ENCODE measurements at places on chromosomes 7 and 10. TPM values are rescaled to one million over a fixed set of nuclear protein-coding genes. Genes with fewer than 3 reads are reported as not detected.
A peak's percentile ranks its signal among the peaks of the same experiment; 100 is the strongest.

DNA sequence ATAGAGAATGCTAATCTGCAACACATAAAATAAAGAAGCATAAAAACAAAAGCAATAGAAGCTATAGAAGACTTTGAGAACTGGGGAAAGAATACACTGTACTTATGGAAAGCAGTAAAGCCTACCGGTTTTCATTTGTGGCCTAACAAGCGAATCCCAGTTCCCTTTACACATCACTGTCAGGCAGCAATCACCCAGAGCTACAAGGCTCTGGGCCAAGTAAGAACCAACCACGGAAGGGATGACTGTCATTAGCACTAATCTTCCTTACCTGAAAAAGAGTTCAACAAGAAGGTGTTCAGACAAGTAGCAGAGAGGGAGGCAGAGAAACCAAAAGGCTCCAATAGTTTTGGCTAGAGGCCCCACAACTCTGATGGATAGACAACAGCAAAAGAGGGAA lies 15.0 kb downstream of the CCDC6 start:
- DNase-seq: no peak
- peak overlapping the region; percentile 70 for H3K27ac ChIP-seq
- no peak overlapping the region for H3K4me3 ChIP-seq
- H3K27me3 ChIP-seq: no peaks in the 10 kb centered on the region

DNA sequence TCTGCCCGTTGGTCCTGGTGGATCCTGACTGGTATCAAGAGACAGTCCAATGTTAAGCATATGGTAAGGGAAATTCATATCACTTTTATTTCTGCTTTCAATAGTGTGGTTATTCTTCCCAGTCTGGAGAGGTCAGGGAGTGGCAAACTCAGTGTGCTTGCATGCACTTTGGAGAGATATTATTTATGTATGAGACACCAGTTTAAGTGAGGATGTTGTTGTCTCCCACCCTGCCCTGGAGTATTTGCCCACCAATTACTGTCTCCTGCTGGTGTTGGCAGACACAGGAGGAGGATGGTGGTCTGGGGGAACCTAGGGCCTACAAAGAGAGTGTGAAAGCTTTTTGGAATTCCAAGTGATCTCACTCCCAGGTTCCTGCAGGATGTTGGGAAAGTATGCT lies 59.7 kb downstream of the OR13A1 start:
- DNase-seq: no peak
- no peaks in the 10 kb centered on the region for H3K36me3 ChIP-seq
- no peaks in the 10 kb centered on the region for H3K4me1 ChIP-seq

GRCh38 chr10:29102233-29102632 lies 186.6 kb upstream of the LYZL1 start:
- no peaks in the 10 kb centered on the region for H3K27me3 ChIP-seq
- H3K4me3 ChIP-seq: no peak overlapping the region
- no peaks in the 10 kb centered on the region for H3K36me3 ChIP-seq
- no peak for DNase-seq
- H3K4me1 ChIP-seq: no peaks in the 10 kb centered on the region
- H3K27ac ChIP-seq: no peak overlapping the region

- no peaks in the 10 kb centered on the region for H3K4me1 ChIP-seq
- H3K36me3 ChIP-seq: no peaks in the 10 kb centered on the region
- no peak for DNase-seq
- no peak overlapping the region for H3K27ac ChIP-seq
- H3K27me3 ChIP-seq: no peaks in the 10 kb centered on the region
These were observed 307.8 kb downstream of the REEP3 start for GRCh38 chr10:63829020-63829419.

- H3K27ac ChIP-seq: no peak overlapping the region
- H3K4me3 ChIP-seq: no peak overlapping the region
- DNase-seq: no peak
- no peaks in the 10 kb centered on the region for H3K4me1 ChIP-seq
- no peaks in the 10 kb centered on the region for H3K27me3 ChIP-seq
These were observed 209.9 kb downstream of the NRG3 start for GRCh38 chr10:82084904-82085303.

DNA sequence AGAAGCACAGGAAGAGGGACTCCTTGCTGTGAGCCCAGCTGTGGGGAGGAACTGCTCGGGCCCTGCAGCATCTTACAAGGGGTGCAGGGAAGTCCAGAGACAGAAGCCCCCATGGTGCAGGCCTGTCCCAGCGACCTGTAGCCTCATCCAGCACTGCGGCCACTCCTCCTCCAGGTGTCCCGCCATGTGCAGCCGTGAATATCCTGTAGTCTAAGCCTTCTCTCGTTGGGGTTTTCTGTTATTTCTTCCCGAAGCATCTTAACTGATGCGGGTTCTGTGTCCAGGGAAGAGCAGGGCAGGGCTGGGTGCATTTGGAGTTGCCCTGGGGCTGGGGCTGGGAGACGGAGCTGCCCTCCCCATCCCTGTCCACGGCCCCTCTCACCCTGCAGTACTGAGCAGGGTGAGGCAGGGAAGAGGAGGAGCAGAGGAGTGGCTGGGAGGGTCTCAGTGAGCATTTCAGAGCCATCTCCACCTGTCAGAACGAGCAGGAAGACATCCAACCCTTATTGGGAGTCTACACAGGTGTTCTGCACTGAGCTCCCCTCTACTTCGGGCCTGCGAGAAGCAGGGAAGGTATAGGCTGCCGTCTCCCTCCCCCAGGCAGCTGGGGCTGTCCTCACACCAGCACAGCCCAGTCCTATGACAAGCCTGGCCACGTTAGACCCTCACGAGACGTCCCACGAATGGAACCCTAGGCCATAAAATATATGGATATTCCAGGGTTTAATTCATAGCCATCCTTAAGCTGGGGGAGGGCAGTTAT lies 494.5 kb downstream of the DNAJB6 start:
- no peak overlapping the region for H3K27ac ChIP-seq
- no peaks in the 10 kb centered on the region for H3K4me1 ChIP-seq
- DNase-seq: no peak
- no peak overlapping the region for H3K4me3 ChIP-seq
- H3K36me3 ChIP-seq: no peaks in the 10 kb centered on the region
- H3K27me3 ChIP-seq: no peaks in the 10 kb centered on the region

GRCh38 chr7:100655908-100656674 lies at the start of gene ACTL6B:
Gene ACTL6B, minus strand, starts transcription at chr7:100656448. Its CDS starts 94 bp downstream, at chr7:100656354.
- no peak for DNase-seq
- H3K27me3 ChIP-seq: peaks cover 12% of the 10 kb centered on the region
- H3K36me3 ChIP-seq: no peaks in the 10 kb centered on the region
- peaks cover 8% of the 10 kb centered on the region for H3K4me1 ChIP-seq

RGR gene
- not detected for total RNA-seq

GSAP gene
- total RNA-seq: 6.9 TPM

DNA sequence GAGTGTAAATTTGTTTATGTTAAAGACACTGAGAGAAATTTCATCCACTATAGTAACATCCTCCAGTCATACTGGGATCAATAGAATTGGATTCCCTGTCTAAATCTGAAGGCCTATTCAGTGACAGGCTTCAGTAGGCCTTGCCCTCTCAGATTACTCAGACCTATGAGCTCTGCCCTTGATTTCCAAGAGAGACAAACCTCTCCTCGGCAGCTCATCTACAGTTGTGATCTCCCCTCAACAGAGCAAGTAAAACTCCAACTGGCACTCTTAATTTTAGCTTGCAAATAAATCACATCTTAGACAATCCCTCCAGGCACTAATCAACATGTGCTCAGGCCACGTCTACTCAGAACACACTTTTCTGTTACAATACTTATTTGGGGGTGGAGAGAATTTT lies 1191.4 kb upstream of the PHF14 start:
- no peak overlapping the region for H3K4me3 ChIP-seq
- H3K27me3 ChIP-seq: no peaks in the 10 kb centered on the region
- H3K36me3 ChIP-seq: no peaks in the 10 kb centered on the region

- peak overlapping the region; percentile 22 for H3K27ac ChIP-seq
- no peaks in the 10 kb centered on the region for H3K36me3 ChIP-seq
- peaks cover 7% of the 10 kb centered on the region for H3K4me1 ChIP-seq
- H3K27me3 ChIP-seq: no peaks in the 10 kb centered on the region
These were observed 231.7 kb downstream of the SKIDA1 start for GRCh38 chr10:21293518-21294356.

WNT16 gene
- not detected for total RNA-seq

GRCh38 chr10:73773152-73773879 lies 8.5 kb upstream of the CHCHD1 start:
- H3K36me3 ChIP-seq: peaks cover 19% of the 10 kb centered on the region
- peak overlapping the region; percentile 89 for H3K4me3 ChIP-seq
- DNase-seq: no peak
- H3K4me1 ChIP-seq: peaks cover 39% of the 10 kb centered on the region
- peak overlapping the region; percentile 99 for H3K27ac ChIP-seq

- DNase-seq: no peak
- no peaks in the 10 kb centered on the region for H3K27me3 ChIP-seq
- H3K4me1 ChIP-seq: no peaks in the 10 kb centered on the region
- no peak overlapping the region for H3K4me3 ChIP-seq
- peak overlapping the region; percentile 40 for H3K27ac ChIP-seq
These were observed 165.9 kb downstream of the DNAJB6 start for GRCh38 chr7:157502701-157503111.

- H3K36me3 ChIP-seq: no peaks in the 10 kb centered on the region
- no peak overlapping the region for H3K27ac ChIP-seq
- DNase-seq: no peak
- no peaks in the 10 kb centered on the region for H3K4me1 ChIP-seq
- no peak overlapping the region for H3K4me3 ChIP-seq
- no peaks in the 10 kb centered on the region for H3K27me3 ChIP-seq
These were observed 93.8 kb upstream of the MEOX2 start for GRCh38 chr7:15780271-15780670.

RHOBTB1 gene
- 1.8 TPM for total RNA-seq

LRRC18 gene
- not detected for total RNA-seq

All from esophagus squamous epithelium (tissue), 5 donors.